ENCODE measurements at places on chromosomes 3 and 15.

- no peak for DNase-seq
Measured at GRCh38 chr3:95459706-95460105, 1354.7 kb upstream of the EPHA6 start.

GRCh38 chr3:55512571-55513343, 25.7 kb upstream of the WNT5A start:
- DNase-seq, result no peak

DNA sequence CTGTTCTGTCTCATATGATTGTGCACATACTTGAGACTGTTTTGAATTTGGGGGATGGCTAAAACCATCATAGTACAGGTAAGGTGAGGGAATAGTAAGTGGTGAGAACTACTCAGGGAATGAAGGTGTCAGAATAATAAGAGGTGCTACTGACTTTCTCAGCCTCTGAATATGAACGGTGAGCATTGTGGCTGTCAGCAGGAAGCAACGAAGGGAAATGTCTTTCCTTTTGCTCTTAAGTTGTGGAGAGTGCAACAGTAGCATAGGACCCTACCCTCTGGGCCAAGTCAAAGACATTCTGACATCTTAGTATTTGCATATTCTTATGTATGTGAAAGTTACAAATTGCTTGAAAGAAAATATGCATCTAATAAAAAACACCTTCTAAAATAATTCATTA, 5.1 kb downstream of the CCR5 start:
- DNase-seq, result no peak

- no peak for DNase-seq
Measured at GRCh38 chr15:37695719-37696118, 238.7 kb upstream of the TMCO5A start.

- DNase-seq, result no peak
Measured at GRCh38 chr15:74311734-74312444, 55.6 kb downstream of the CYP11A1 start.

DNA sequence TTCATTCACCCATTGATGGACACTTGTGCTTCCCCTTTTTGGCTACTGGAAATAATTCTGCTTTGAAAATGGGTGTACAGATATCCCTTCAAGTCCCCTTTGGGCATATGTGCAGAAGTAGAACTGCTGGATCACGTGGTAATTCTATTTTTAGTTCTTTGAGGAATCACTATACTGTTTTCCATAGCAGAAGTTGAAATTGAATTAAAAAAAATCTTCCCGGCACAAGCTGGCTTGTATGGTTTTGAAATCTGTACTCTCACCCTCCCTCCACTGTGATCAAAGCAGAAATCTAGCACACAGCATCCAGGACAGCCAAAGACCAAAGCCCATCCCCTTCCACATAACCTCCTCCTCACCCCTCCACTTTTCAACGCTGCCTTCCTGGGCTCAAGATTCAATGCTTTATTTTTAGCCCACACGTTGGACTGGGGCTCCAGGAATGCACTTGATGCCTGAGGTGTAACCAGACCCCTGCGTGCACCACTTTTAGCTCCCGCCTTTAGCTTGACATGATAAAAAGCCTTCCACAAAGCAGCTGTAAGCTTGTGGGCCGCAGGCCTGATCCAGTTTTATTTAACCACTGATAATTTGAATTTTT, 29.9 kb downstream of the TMEM40 start:
- no peak for DNase-seq

DNA sequence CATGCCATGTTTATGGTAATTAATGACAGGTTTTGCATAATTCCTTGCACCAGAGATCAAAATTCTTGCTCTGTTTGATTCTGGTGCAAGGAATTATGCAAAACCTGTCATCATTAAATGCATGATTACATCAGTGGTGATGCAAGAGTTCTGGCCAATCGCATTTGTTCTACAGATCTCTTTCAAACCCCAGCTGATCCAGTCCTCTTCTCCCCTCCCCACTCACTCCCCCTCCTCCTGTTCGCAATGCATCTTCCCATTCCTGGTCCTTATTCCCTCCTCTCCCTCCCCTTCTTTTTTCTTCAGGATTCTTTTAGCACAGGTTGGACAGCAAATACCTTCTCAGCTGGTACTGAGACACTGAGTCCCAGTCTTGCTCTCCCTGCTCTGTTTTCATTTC, 82.1 kb downstream of the GABRB3 start:
- no peak for DNase-seq

- no peak for DNase-seq
Measured at GRCh38 chr3:68249265-68249664, 594.9 kb upstream of the SUCLG2 start.

- no peak for DNase-seq
Measured at GRCh38 chr3:33645060-33645647, 72.9 kb downstream of the CLASP2 start.

- DNase-seq, result no peak
Measured at GRCh38 chr3:194607592-194608389, 25.4 kb downstream of the TMEM44 start.

GRCh38 chr3:134326760-134327593, 47.3 kb downstream of the AMOTL2 start:
- DNase-seq, result no peak

DNA sequence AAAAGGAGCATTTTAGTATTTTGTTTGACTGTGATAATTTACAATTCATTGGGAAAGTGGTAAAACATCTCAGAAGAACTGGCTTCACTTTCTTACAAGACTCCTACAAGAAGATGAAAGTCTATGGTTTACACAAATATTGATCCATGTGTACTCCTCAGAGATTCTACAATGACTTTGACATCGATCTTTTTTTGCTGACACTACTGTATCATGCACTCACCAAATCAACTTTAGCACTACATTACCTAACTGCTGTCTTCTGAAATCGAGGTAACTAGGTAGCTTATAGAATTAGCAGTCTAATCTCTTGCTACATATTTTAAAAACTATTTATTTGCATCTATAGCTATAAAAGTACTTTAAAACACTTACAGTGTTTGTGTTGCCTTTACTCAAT, 757.6 kb downstream of the TBL1XR1 start:
- no peak for DNase-seq

GRCh38 chr15:22891426-22892210, 53.2 kb downstream of the NIPA2 start:
- DNase-seq, result no peak

GRCh38 chr15:70853318-70853972, 512 bp downstream of the LARP6 start:
- DNase-seq, result no peak

DNA sequence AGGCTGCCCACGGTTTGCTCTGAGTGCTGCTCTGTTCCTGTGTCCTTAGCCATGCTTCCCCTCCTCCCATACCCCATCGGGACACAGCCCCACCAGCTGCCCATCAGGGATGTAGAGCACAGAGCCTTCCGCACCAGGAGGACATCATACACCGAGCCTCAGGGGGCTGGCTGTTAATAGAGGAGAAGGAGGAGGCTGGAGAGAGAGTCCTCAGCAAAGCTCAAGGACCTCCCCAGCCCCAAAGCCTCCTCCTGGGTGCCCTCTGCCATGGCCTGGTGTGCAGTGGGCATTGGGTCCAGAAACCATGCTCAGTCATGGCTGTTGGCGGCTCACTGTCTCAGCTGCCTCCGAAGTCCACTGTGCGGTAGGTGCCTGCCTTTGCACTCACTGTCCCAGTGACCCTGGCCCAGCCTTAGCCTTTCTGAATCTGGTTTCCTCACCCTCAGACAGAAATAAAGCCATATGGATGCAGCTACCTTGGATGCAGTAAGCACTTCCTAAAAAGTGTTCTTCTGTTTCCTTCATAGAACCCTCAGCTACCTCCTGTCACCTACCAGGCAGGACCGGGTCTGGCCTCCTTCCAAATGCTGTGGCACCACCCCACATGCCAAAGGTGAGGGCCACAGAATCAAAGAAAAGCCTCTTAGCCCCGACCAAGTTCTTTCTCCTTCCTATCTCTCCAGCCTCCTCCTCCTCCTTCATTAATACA, 53.9 kb downstream of the ACAD9 start:
- no peak for DNase-seq

GRCh38 chr3:189132231-189132671, 39.5 kb upstream of the TPRG1 start:
- DNase-seq, result peak; percentile 21

- no peak for DNase-seq
Measured at GRCh38 chr15:67397139-67397538, 123.8 kb upstream of the C15orf61 start.

DNA sequence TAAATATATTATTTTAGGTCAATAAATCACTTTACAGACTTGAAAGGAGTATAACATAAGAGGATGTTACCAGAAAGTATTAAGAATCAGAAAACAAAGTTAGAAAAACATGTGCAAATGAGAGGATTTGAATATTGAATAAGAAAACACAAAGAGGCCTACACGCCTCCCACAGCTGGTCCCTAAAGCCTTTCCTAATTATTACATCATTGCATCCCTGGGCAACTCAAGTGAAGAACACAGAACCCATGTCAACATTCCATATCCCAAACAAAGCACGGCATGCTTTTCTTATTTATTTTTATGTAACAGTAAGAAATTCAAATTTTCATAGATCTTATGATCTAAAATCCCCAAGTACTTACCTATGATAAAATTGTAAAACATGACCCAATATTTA, 61.2 kb downstream of the HERC1 start:
- no peak for DNase-seq

- DNase-seq, result no peak
Measured at GRCh38 chr15:96494505-96494904, 164.0 kb downstream of the NR2F2 start.

DNA sequence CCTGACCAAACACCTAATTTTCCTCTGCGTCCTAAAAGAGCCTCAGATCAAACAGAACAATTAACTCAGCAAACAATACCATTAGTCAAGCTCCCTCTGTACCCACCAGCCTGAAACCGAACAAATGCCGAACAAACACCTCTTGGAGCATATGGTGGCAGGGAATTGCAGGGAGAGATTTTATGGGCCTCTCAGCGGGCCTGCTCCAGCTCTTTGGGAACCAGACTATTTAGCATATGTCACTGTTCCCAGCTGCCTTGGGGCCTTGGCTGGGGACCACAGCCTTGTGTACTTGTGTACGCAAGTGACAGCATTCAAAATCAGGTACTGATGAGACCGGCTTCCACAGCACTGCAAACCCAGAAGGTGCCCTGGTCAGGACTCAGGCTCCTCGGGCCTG, 388.8 kb upstream of the PPP2R3A start:
- no peak for DNase-seq

GRCh38 chr15:56723787-56724186, 9.5 kb downstream of the ZNF280D start:
- no peak for DNase-seq

- DNase-seq, result no peak
Measured at GRCh38 chr3:13145826-13146642, 72.8 kb upstream of the IQSEC1 start.

DNA sequence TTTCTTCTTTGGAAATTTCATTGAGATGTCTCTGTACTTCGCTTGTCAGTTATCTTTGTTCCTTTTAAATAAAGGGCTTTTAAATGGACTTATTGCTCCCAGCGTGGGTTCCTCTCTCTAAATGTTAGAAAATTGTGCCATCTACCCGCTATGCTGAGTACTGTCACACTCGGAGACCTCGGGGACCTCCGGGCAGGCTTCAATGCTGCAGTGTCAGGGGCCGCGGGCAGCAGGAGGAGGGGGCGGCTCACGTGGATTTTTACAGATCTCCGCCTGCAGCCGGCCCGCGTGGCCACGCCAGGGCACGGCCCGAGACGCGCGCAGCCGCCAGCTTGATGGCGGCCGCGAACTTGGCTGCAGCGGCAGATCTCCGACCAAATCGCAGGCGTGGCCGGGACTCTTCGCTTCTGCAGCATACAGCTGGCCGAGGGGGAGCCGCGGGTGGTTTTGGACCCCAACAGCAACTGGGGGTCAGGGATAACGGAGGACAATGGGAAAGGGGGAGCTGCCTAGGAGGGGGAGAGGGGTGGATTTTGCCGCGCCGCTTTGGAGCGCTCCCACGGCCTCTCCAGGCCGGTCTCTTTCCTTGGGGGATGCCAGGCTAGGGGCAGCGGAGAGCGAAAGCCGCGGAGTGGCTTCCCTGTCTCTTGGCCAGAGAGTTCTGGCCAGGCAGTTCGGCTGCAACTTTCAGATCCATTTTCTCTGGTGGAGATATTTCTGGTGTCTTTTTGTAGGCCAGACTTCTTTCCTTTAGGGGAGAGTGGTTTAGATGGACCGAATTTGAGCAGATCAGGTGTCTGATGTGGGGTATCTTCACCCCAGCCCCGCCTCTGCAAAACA, 15.3 kb downstream of the NR2F2 start:
- no peak for DNase-seq

DNA sequence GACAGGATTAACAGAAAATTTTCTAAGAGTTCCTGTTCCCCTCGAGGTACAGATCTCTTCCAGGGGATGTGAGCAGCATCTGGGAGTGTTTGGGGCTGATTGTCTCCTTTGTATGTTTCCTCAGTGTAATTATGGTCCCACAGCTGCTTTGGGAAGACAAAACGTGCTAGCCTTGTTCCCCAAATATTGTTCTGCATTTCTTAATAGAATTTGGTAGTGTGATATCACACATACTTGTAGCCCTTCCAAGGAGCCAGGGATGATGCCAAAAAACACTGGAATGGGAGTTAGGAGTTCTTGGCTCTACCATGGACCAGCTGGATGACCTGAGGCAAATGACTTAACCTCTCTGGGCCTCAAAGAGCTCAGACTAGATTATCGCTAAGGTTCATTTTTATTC, 19.0 kb upstream of the AGBL1 start:
- no peak for DNase-seq

DNA sequence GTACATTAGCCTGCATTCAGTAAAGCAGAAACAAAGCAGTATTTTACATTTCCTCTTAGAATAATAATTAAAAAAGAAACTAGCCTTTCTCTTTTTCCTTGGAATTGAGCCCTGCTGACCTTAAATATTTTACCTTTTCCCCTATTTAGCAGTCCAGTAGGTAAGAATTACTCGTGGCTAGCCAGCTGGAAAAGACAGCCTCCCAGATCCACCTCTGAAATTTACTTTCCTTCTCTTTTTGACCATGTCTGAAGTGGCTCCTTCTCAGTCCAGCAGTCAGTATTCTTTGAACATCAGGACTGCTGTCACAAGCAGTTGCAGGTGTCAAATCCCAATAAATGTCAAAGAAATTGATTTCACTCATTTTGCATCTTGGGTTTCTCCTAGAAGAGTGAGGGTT, 311.5 kb upstream of the DCBLD2 start:
- DNase-seq, result no peak

DNA sequence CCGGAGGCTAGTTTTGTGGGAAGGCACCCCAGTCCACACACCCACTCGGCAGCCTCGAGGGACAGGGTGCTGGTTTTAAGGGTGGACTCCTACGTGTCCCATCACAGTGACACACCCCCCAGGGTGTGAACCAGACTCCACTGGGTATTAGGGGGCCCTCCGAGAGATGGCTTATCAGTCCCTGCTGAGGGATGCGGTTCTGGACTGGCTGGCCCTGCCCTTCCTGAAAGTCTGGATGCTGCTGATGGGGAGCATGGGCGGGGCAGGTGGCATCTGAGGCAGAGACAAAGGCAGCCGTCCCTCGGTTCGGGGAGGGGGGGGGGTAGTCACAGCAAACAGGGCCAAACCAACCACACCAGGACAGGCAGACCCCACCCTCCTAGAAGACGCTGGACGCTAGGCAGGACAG, 939 bp upstream of the ULK3 start:
- no peak for DNase-seq

GRCh38 chr15:57302640-57303257, 73.6 kb upstream of the CGNL1 start:
- DNase-seq, result no peak

- DNase-seq, result no peak
Measured at GRCh38 chr3:66259566-66260255, 38.9 kb downstream of the SLC25A26 start.

Data from GM12864 (cell line).